ENCODE measurements at places on chromosomes 5 and 9.
A peak's percentile ranks its signal among the peaks of the same experiment; 100 is the strongest.

GRCh38 chr9:135073741-135074305 is 13.6 kb upstream of the OLFM1 start:
- no peak for DNase-seq

GRCh38 chr9:15837079-15837679 is 284.3 kb downstream of the CCDC171 start:
- DNase-seq: peak; percentile 12

GRCh38 chr5:128403333-128403732 is 134.7 kb downstream of the FBN2 start:
- no peak for DNase-seq

DNA sequence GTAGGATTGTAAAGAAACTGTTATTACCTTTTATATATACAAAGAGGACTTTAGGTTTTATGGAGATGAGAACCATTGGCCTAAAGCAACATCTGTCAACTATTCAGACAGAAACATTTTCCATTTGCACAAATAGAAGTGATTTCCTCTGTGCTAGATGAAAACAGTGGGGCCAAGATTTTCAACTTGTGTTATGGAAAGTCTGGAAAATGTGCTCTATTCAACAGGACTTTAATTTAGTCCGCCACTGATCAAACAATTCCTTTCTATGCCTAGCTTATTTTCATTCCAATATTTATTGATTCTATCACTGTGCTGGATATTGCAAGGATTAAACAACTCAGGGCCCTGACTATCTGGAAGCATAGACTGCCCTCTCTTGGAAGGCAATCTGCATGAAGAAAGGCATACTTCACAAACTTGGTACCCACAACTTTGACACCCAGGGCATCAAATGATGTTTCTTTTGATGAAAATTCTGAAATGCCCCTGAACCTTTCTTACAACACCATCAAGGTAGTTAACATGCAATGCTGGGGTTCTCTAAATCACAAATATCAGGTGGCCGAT is 126.6 kb upstream of the HMHB1 start:
- no peak for DNase-seq

GRCh38 chr5:14665101-14665822 is 744 bp downstream of the OTULIN start:
- peak; percentile 35 for DNase-seq

DNA sequence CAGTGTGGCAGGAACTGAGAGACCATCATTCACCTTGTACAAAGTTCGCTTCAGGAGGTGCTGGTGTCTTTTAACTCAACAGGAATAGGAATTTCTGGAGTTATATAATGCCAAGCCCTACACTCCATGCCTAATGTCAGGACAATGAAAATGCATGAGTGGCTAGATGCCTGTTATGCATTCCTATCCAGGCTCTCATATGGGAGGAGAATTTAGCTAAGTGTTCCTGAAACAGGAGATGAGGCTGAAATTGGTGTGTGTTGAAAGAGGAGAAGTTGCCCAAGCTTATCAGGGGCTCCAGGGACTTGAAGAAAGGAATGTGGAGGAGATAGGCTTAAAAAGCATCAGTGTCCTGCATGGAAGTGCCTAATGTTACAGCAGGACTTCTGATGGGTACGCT is 26.8 kb upstream of the PRUNE2 start:
- DNase-seq: no peak

DNA sequence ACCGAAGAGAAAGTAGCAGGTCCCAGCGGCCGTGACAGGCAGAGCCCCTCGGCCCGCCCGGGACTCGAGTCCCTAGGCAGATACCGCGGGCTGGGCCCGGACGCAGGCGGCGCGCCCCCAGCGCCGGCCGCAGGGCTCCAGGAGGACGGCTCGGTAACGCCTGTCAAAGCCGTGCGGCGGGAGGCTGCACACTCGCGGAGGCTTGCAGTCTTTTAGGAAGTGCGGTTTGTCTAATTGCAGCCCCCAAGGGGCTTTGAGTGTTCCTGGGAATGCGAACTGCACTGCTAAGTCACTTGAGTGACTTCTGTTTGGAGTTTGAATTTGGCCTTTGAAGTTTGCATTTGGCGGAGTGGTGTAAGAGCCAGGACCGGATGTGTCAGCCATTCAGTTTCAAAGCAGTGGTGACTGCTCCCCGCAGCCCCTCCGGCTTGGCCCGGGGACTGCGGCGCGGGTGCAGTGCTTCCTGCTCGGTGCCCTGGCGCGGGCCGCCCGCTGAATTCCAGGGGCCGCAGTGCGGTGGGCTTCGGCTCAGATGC is 1.3 kb downstream of the MAP3K1 start:
- DNase-seq: peak; percentile 50

- DNase-seq: no peak
These were observed 1.3 kb downstream of the OR2S2 start for GRCh38 chr9:35956651-35957050.

DNA sequence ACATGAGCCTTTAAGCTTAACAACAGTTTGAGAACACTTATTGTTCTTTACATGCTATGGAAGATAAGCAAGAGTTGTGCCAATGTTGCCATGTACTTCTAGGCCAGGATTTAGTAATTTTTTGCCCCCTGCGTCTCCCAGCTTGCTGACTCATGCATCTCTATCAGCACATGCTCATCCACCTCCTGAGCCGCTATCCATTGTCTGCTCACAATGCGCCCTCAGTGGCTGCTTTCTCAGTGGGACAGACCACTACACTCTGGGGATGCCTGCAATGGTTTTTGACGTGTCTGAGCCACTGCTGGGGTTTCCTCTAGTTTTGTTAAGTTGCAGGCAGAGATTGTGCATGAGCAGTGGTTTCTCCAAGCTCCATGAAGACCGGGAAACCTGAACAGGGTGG is 50.9 kb upstream of the PHF2 start:
- DNase-seq: no peak

GRCh38 chr5:143174714-143175398 is 228.6 kb downstream of the NR3C1 start:
- no peak for DNase-seq

DNA sequence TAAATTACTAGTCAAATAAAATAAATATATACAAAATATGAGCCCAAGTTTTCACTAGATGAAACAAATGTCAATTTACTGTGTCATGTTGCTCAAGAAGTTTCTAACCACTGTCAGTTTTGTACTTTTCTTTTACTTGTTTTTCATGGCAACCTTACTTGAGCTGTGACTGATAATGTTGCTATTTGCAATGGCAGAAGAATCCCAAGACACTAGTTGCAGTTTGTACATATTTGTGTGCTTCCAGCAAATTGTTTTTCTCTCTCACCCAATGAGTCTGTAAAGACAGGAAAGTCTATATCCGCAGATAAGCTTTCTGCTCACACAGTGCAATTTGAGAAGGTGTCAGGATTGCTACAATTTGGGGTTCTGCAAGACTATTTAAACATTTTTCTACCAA is 338.6 kb upstream of the PCSK5 start:
- no peak for DNase-seq

GRCh38 chr5:197892-198489 is 6.7 kb downstream of the LRRC14B start:
- DNase-seq: no peak

DNA sequence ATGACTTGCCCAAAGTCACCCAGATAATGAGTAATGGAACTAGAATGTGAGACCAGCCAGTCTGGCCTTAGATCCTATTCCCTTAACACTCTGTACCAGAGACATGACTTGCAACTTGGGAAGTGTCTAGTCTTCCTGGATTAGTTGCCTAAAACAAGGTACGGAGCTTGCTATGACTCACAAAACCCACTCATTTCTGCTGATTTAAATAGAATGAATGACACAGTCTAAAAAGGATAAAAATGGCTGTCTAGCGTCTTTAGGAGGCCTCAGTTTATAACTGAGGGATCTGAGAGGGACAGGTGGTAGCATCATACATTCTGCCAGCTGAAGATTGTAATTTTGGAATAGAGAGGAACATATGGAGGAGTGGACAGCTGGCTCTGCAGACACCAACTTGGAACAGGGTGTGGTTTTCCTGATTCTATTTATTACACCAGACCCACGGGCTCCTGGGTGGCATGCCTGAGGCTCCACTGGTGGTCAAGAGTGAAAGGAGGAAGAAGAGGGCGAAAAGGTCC is 62.7 kb downstream of the ABLIM3 start:
- DNase-seq: peak; percentile 26

- no peak for DNase-seq
These were observed 125.5 kb upstream of the RAI14 start for GRCh38 chr5:34530637-34531036.

GRCh38 chr9:123871781-123872180 is 58.1 kb downstream of the DENND1A start:
- DNase-seq: no peak

DNA sequence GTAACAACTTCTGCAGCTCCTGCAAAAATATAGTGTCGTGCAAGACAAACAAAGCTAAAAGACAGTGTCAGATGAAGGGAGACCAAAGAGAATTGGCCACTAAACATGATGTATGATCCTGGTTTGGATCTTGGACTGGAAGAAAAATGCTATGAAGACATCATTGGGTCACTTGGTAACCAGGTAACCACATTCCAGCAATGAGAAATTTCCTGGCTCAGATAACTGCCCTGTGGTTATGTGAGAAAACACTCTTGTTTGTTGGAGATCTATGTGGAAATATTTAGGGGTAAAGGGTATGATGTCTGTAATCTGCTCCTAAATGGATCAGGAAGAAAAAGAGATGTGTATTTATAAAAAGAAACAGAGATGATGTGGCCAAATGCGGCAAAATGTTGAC is 45.5 kb upstream of the ANKRD33B start:
- peak; percentile 38 for DNase-seq

DNA sequence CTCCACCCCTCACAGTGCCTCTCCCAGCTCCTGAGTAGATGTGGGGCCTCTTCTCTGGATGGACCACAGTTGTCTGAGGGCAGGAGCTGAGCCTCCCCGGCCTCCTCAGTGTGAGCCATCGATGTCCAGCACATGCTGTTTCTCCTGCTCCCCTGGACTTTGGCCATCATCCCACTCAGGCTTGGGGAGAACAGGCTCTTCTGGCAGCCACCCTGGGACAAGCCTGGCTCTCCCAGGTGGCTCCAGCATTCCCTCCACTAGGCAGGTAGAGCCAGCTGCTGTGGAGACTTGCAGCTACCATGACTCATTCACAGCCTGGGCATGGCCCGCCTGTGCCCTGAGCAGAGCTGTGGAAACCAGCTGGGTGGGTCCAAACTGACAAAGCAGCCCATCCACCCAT is 77.0 kb downstream of the CSNK1A1 start:
- no peak for DNase-seq

DNA sequence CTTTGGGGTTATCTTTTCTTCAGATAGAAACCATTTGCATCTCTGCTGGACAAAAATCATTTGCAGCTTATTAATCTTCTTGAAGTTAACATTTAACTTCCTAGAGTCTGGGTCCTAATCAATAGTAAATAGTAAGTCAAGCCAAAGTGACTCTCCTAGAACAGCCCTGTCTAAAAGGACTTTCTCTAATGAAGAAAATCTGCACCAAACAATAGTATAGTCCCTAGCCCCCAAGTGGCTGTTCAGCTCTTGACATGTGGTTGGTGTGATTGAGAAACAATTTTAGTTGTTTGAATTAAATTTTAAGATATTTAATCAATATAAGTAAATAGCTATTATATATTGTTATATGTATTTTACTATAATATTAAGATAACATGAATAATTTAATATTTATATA is 64.6 kb upstream of the SHB start:
- no peak for DNase-seq

DNA sequence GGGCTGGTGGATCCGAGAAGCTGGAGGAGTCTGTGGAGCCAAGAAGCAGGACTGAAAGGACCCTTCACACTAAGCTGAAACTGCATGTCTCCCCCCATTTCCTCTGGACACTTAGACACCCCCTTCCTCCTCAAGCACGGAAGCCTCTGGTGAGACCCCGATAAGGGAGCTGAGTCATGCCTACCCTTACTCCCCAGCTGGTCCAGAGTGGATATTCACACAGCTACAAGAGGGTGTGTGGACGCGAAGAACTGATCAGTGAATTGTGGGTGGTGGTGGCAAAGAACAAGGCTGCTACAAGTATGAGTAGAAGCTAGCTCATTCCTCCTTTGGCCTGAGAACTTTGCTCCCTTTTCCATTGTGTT is 4.3 kb downstream of the TLN1 start:
- DNase-seq: no peak

- peak; percentile 93 for DNase-seq
These were observed 2.1 kb downstream of the MSANTD3 start for GRCh38 chr9:100428871-100429654.

DNA sequence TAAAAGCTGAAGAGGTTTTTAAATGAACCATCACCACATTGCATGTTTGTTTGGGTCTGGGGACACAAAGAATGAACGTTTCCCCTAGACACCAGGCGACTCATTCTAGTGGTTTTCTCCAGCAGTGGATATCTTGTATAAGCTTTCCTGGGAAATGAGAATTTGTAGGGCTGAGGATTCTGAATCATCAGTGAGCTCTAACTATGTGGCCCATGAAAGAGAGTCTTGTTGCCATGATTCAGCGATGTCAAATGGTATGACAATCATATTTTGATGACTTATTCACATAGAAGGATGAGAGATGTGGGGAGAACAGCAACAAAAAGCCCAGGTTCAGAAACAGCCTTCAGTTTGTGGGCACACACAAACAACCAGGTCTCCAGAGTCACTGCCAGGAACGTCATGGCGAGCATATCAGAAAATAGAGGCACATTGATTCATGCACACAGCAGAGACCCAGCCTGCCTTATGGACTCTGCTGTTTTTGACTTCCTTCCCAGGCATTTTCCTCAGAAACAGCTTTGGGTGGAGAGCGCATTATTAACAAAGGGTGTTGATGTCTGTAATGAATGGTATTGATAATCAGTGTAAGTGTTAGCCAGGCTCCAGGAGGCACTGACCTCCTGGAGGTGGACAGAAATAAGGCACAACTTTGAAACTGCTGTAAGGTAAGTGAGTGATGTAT is 13.3 kb downstream of the ZNF474 start:
- DNase-seq: no peak

GRCh38 chr9:14662060-14662453 is 31.2 kb downstream of the ZDHHC21 start:
- no peak for DNase-seq

DNA sequence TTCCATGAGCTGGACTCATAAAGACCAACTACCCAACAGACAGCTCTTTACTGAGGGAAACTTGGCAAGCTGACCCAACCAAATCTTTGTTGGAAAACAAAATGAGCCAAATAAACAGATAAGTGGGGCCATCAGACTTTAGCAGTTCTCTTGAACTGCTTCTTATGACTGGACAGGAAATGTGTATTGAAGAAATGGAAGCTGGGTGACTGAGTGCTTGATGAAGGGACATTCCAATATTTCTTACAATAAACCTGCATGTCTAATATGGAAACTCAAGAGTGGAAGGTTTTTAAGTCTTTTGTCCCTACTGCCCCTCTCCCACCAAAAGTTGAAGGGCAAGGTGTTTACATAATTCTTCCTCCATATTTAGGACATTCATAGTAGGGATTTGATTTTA is 218.8 kb upstream of the NR4A3 start:
- DNase-seq: no peak

- DNase-seq: no peak
These were observed 257.9 kb downstream of the SGCD start for GRCh38 chr5:156584871-156585270.

GRCh38 chr9:98520221-98520960 is 188.3 kb downstream of the GABBR2 start:
- DNase-seq: no peak

- no peak for DNase-seq
These were observed 75.6 kb upstream of the SLC44A1 start for GRCh38 chr9:105168870-105169319.

Data from H54 (cell line).